ENCODE measurements at places on chromosomes 6 and 20.

DNA sequence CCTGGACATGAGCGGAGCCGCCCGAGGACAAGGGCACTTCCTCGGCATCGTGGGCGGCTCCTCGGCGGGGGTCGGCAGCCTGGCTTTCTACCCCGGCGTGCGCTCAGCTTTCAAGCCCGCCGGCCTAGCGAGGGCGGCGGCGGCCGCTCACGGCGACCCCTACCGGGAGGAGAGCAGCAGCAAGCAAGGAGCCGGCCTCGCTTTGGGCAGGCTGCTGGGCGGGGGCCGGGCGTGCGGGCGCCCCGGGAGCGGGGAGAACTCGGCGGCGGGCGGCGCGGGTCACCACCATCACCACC lies 6.7 kb downstream of the PRDM13 start:
- peak; percentile 33 for DNase-seq

DNA sequence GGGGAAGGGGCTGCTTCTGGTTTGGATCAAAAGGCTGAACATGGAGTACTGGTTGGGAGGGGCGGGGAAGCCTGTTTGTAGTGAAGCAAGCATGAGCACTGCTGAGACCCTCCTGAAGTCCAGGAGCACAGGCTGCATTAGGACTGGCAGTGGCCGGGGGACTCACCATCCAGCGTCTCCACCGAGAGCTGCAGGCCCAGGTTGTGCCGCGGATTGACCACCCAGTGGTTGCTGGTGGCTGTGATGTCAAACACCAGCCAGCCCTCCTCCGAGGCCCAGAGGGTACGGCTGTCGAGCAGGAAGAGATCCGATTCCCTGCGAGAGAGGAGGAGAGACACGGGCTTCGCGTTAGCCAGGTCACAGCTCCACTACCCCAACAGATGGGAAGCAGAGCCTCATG lies 64.1 kb downstream of the BMP7 start:
- DNase-seq = no peak

- DNase-seq = no peak
Measured at GRCh38 chr6:139642346-139642745, 267.9 kb upstream of the CITED2 start.

- no peak for DNase-seq
Measured at GRCh38 chr6:142822842-142823241, 122.1 kb downstream of the HIVEP2 start.

Data from NCI-H526 treated with DMSO at 0.1 percent for 48 hours (cell line).